ENCODE measurements at places on chromosomes 13 and 19.

- no peak for DNase-seq
These were observed 8.6 kb downstream of the LILRA6 start for GRCh38 chr19:54233941-54234340.

- DNase-seq = no peak
These were observed 41.6 kb upstream of the HNRNPA1L2 start for GRCh38 chr13:52600666-52601065.

GRCh38 chr19:13693889-13694288 is 70.4 kb upstream of the MRI1 start:
- DNase-seq = no peak

GRCh38 chr13:30570691-30571090 is 47.0 kb upstream of the USPL1 start:
- no peak for DNase-seq

GRCh38 chr13:42732073-42732472 is 49.3 kb upstream of the FAM216B start:
- DNase-seq = no peak

DNA sequence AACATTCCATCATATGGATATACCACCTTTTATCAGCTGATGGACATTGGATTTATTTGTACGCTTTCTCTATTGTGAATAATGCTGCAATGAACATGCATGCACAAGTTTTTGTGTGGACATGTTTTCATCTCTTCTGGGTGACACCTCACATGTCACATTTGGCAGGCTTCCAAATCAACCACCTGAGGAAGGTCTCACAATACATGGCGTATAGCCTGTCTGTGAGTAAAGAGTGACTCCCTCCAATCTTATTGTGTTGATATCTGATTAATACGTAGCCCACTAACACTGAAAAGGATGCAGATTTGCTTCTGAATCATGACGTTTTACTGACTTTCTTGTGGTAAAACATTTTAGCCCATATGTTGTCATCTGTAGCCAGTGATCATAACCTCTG is 61.1 kb downstream of the SLC15A1 start:
- no peak for DNase-seq

DNA sequence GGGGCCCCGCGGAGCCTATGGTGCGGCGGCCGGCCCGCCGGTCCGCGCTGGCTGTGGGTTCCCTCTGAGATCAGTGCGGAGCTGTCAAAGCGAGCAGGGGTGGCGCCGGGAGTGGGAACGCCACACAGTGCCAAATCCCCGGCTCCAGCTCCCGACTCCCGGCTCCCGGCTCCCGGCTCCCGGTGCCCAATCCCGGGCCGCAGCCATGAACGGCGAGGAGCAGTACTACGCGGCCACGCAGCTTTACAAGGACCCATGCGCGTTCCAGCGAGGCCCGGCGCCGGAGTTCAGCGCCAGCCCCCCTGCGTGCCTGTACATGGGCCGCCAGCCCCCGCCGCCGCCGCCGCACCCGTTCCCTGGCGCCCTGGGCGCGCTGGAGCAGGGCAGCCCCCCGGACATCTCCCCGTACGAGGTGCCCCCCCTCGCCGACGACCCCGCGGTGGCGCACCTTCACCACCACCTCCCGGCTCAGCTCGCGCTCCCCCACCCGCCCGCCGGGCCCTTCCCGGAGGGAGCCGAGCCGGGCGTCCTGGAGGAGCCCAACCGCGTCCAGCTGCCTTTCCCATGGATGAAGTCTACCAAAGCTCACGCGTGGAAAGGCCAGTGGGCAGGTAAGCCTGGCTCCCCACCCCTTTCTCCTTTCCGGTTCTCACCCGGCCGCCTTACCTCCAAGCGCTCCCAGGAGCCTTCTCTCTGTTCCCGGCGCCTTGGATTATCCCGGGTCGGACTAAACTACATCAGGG is at the start of gene PDX1:
Gene PDX1 (plus strand): TSS at position 67 of the 743 bp plus-strand sequence. CDS start 139 bp downstream, at position 206.
- DNase-seq = no peak

DNA sequence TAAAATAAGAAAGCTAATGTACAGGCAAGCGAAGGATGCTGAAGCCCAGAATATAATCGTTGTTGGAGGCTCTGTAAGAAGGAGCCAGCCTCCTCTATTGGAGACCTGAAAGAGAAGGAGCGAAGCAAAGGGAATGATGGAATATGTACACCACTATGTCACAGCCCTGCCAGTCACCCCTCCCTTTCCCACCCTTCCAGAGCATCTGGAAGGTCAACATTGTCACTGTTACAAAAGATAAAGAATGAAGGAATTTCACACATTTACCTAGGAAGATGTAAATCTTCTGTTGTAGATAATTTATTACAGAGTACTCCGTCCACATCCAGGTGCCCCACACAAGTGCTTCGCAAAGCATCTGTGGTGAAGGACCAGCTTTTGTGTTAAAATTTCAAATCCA is 39.7 kb upstream of the SACS start:
- no peak for DNase-seq

- DNase-seq = no peak
These were observed 26.9 kb upstream of the CPB2 start for GRCh38 chr13:46131705-46132104.

DNA sequence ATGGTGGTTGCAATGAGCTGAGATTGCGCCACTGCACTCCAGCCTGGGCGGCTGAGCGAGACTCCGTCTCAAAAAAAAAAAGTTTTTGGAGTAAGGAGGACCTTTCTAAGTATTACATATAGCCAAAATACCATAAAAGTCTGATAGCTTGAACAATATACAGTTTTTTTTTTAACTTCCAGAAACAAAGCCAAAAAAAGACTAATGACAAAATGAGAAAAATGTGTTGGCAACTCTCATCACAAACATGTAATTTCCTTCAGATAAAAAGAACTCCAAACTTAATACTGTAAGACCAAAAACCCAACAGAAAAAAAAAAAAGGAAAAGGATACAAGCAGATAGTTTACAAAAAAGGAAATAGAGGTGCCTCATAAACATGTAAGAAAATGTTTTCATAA is 68.2 kb upstream of the MED4 start:
- DNase-seq = no peak

DNA sequence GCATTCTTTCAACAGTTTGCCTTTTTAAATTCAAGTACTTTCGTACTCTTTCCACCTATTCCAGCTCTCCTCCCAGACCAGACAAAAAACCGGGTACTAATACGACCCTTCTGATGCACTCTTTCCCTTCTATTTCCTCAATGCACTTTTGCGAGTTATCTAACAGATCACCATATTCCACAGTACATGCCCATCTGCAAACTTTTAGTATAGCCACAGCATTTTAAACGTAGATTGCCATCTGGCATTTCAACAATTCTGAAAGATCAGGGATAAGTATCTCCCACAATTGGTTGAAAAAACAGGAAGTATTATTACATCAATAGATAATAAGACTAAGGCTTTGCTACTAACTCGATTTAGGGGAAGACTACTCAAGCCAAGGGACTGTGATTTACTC is 31.5 kb downstream of the RBM26 start:
- DNase-seq = no peak

DNA sequence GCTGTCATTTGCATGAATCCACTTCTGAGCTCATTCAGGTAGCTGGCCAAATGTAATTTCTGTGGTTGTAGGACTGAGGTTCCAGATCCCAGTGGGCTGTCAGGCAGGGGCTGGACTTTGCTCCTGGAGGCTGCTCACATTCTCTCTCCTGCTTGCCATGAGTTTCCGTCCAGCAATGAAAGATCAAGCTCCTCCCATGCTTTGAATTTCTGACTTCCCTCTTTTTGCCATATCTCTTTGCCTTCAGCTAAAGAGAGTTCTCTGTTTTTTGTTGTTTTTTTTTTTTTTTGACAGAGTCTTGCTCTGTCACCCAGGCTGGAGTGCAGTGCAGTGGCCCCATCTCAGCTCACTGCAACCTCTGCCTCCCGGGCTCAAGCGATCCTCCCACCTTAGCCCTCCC is 76.9 kb downstream of the ING1 start:
- DNase-seq = no peak

DNA sequence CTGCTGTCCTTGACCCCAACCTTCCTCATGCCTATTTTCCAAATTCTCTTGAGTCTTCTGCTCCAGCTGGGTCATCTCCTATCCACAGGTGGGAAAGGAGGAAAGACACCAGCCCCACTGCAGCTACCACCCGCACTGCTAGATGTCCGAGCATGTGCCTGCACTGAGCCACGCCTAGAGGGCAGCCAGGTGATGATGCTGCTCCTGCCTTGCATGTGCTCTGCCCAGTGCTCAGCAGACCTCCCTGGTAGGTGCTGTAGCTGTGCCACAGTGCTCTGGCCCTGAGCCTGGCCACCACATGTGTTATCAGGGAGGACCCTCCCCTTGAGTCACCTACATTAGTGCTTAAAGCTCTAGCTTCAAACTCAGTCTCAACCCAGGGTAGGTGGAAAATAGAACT is 6.9 kb upstream of the CYSLTR2 start:
- DNase-seq = no peak

GRCh38 chr13:111503905-111504695 is 183.7 kb downstream of the TEX29 start:
- no peak for DNase-seq

GRCh38 chr19:47390533-47391488 is 28.5 kb downstream of the MEIS3 start:
- DNase-seq = no peak

- DNase-seq = no peak
These were observed 8.0 kb downstream of the ANGPTL8 start for GRCh38 chr19:11247391-11247790.

- no peak for DNase-seq
These were observed 5.0 kb downstream of the LGALS14 start for GRCh38 chr19:39709026-39709872.

DNA sequence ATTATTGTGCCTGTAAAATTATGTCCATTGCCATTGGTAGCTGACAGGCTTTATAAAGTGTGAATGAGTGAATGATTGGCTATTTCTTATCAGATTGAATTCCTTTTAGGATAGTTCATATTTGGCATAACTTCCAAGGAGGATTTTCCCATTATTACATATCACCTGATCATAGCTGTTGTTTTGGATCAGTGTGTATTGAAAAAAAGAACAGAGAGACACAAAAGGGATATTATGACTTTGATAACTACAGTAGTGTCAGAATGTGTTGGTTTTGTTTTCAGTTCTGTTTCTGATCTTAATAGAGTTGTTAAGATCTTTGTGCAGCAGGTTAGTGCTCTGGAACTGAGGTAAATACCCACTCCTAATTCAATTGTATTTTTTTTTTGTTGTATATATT is 103.8 kb downstream of the LRCH1 start:
- DNase-seq = no peak

- DNase-seq = no peak
These were observed 39.3 kb downstream of the GGACT start for GRCh38 chr13:100549316-100549715.

DNA sequence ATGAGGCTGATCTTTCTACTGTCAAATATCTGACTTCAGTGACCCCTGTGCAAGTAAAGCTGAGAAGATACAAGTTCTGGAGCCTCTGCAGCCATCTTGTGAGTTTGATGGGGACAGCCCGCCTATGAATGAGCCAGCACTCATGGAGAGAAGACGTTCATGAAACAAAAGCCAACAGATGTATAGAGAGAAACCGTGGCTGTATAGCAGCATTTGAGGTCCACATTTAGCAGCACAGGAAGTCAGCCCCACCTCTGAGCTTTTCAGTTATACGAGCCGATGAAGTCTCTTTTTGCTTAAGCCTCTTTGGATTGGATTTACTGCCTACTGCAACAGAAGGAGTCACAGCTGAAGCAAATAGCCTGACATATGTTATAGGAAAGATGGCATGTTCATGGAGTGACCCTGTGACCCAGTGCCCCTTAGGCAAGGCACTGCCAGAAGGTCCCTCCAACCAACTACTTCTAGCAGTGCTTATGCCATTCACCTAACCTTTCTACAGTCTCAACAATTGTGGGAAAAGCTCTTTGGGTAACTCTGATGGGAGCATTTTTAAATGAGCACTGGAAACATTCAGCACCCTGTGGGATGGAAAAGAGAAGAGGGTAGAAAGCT is 3.5 kb upstream of the DLEU7 start:
- no peak for DNase-seq

- no peak for DNase-seq
These were observed 304.1 kb downstream of the PCDH20 start for GRCh38 chr13:61111529-61111928.

- DNase-seq = peak; percentile 46
These were observed 378.4 kb downstream of the KCNRG start for GRCh38 chr13:50393628-50394027.

Data from NCI-H510A (cell line).